Stimulated activated CD4-positive, alpha-beta T cell treated with anti-CD3 and anti-CD28 coated beads, Interleukin-1b, Interleukin-23, amount 100 ng/mL, for 1 hour (primary cell): ENCODE measurements at places on chromosomes 11 and 22.

DNA sequence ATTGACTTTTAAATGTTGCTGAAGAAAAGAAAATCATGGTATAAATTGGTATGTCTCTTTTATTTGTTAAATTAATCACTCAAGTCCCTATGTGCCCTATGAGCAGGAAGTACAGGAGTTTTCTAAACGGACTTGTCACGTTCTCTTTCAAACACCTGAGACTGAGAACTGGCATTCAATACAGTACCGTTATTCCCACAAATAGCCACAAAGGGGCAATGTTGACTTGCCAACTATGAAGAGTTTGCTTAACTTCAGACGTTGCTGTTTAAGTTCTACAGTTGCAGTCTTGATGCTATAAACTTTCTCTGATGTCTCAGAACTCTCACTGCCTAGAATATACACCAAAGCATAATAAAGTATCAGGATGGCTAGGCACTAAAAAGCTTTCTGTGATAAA is 7.6 kb downstream of the OR56A1 start:
- DNase-seq, result no peak

DNA sequence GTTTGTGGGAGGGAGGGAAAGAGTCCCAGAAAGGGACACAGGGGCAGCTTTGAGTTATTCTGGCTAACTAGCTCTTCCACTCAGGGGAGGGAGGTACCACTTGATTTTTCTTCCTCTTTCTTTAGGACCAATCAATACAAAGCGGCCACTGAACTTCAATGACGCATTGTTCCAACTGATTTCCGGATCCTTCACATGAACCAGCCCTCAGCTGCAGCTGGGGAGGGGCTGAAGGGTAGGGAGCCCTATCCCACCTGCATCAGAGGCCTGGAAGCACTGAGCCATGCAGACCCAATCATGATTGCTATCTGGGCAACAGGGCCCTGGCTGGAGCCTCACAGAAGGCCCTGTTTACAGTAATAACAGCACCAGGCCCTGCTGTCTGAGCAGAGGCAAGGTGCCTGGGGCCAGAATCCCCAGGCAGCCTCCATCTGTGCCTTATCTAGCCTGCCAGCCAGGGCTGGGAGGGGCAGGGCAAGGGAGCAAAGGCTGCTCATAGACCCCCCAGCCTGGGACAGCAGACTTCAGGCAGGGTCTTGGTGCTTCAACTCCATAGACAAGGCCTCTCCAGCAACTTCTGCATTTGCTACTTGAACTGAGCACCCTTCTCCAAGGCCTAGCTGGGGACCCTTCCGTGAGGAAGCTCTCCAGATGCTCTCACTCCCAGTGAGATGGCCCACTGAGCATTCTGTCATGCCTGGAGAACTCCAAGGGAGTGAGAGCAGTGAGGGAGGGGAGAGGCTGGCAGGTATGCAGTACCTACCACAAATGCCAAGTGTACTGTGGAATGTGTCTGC is 22.5 kb downstream of the CLPB start:
- DNase-seq, result no peak

GRCh38 chr11:70110538-70111055 is 32.5 kb downstream of the ANO1 start:
- no peak for DNase-seq

DNA sequence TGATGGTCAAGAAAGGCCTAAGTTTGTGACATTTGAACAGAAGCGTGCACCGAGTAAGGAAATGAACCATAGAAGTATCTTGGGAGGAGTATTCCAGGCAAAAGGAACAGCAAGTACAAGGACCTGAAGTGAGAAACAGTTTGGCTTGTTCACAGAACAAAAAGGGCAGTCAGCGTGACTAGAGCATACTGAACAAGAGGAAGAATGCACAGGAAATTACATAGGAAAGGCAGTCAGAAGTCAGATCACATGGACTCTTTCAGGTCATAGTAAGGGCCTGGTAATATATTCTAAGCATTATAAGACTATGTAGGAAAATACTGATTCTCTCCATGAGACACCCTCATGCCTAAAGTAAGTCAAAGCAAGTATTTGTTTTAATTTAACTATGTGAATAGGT is 52.3 kb upstream of the GAB2 start:
- no peak for DNase-seq

- no peak for DNase-seq
Measured at GRCh38 chr22:11627436-11627797, 3900.6 kb upstream of the OR11H1 start.

DNA sequence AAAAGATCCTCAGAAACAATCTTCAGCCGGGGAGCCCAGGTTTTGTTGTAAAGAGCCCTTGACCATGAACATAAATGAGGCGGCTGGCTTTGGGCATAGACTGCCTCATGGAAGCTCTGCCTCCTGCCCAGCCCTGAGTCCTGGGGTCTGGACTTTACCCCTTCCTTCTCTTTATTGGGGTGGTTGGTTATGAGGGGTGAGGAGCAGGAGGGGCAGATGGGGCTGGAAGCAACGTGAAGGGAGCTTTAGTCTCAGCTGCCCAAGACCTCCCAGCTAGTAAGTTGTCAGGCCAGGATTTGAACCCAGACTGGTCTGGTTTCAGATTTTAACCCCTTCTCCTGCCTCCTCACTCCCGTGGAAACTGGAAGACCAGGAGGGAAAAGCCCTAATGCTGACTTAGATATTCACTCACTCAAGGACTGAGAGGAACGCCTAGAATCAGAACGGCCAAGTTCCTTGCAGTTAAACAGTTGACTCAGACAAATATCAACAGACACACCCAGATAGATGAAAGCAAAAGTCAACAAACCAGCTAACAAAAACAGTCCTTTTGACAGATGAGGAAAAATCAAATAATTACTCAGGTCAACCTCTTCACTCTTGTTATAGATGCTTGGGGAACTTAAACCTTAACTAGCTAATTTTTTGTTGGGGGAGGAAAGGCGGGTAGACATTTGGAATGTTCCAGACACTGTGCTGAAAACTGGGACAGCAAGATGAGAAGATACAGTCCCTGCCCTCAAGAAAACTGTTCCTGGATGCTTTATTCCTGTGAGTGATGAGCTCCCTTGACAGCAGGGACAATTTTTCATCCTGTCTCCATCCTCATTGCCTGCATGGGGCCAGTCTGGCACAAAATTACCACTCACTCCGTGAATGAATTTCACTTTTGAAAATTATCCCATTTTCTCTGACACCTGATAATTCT is 20.8 kb upstream of the ARRB1 start:
- DNase-seq, result no peak

DNA sequence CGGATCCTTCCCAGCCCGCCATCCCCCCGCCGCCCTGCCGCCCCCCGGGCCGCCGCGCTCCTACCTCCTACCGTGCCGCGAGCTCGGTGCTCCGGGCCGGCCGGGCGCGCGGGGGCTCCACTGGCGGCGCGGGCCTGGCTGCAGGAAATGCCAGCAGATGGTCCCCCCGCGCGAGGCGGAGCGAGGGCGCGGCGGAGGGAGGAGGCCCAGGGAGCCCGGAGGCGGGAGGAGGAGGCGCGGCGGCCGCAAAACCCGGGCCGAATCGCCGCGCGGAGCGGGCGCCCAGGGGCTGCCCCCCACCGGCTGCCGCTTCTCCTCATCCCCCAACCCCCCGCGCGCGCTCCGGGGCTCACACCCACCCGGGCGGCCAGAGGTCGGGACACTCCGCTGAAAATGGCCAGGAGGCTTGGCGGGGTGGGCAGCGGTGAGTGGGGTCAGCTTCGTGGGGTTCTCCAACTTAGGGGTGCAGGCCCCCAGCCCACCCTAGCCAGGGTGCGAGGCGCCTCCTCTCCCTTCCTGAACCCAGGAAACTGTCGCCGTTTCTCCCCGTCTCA is at the start of gene OSBPL5:
OSBPL5 (minus strand) TSS at position 159 of the 554 bp plus-strand sequence. CDS start 36,162 bp downstream, outside the sequence.
- no peak for DNase-seq

DNA sequence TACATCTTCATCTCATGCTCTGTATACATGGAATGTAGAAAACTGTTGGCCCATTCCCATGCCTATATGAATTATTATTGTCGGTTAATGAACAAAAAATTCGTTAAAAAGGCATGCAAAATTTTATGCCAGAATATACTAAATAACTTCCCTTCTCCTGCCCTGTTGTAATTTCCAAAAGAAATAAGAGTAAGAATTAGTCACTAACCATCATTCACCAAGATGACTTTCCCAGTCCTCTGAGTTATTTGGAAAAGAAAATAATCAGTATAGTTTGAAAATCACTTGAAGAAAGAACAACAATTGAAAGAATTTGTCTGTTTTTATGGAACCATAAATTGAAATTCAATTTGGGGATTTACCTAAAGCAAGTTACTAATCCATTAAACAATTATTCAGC is 1149.1 kb upstream of the RAG2 start:
- no peak for DNase-seq

- no peak for DNase-seq
Measured at GRCh38 chr11:75896843-75897419, 81.9 kb downstream of the UVRAG start.

GRCh38 chr11:120562806-120563425 is 51.4 kb downstream of the GRIK4 start:
- DNase-seq, result no peak

- no peak for DNase-seq
Measured at GRCh38 chr11:73196576-73196975, 21.5 kb upstream of the P2RY2 start.

DNA sequence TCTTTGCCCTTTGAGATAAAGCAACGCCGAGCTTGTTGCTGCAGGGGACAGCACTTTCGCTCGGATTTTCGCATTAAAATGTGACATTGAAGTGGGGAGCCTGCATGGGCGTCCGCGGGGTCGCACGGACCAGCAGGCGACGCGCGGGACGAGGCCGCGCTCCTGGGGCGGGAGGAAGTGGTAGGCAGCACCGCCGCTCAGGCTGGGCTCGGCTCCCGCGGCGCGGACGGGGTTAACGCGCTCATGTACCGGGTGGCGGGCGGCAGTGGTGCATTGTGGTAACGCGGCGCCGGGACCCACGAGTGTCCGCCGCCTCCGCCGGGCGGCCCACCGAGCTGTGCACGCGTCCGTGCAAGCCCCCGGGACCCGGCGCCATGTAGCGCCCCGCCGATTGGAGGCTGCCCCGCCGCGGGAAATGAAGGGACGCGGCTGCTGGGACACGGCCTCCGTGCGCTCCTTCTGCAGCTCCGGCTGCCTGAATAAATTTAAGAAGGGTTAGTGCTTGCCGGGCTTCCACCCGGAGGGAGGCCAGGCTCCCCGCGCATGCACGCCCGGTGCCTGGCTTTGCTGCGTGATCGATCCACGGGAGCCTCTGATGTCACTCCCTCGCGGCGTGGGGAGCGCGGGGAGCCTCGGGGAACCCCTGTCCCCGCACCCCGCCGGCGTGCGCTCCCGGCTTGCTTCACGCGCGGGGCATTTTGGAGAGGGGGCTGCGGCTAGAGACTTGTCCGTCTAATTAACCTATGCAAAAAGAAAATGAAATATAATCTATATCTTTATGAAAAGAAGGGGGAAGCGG is 127.7 kb downstream of the OSBP2 start:
- no peak for DNase-seq

- DNase-seq, result no peak
Measured at GRCh38 chr11:120674542-120674941, 163.0 kb downstream of the GRIK4 start.

DNA sequence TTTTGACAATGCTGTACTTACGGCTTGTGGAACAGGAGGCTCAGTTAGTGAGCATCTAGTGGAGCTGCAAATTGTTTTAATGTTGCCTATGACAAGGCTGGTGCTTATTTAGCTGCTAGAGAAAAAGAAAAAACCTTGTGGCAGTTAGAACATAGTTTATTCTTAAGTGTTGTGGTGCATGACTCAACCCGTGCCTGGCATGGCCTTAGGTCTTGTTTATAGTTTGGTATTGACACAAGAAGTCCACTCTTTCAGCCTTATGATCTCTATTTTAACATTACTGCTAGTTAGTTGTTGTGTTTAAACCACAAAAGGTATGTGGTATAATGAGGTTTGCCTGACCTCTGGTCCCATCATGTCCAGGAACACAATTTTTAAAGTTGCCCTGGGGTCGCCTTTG is 744.6 kb downstream of the FAM181B start:
- no peak for DNase-seq
